ENCODE measurements at places on chromosomes 13 and 19.

DNA sequence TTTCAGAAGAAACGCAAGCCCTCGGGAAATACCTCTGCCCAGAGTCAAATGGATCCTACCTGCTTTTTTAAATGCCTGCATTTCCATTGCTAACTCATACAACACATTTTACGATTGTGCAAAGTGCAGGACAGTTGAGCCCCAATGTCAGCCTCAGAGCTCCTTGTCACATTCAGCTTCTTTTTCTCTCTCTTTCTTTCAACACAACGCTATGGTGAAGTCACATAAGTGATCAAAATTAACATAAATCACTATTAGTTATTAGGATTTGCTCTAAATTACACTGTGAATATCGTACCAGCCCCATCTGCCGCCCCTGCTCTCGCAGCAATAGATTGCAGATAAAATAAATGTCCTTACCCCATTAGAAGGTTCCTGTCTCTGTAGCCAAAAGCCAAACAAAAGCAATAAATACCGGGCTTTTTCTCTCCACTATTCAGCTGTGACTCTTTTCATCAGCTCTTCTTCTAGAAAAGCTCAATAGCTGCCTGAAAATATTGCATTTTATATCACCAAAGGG is 8.8 kb downstream of the POU4F1 start:
- no peak for DNase-seq

- no peak for DNase-seq
These were observed 41.6 kb upstream of the ZNF14 start for GRCh38 chr19:19774354-19775033.

GRCh38 chr13:99064624-99065234 is 86.9 kb upstream of the DOCK9 start:
- no peak for DNase-seq

DNA sequence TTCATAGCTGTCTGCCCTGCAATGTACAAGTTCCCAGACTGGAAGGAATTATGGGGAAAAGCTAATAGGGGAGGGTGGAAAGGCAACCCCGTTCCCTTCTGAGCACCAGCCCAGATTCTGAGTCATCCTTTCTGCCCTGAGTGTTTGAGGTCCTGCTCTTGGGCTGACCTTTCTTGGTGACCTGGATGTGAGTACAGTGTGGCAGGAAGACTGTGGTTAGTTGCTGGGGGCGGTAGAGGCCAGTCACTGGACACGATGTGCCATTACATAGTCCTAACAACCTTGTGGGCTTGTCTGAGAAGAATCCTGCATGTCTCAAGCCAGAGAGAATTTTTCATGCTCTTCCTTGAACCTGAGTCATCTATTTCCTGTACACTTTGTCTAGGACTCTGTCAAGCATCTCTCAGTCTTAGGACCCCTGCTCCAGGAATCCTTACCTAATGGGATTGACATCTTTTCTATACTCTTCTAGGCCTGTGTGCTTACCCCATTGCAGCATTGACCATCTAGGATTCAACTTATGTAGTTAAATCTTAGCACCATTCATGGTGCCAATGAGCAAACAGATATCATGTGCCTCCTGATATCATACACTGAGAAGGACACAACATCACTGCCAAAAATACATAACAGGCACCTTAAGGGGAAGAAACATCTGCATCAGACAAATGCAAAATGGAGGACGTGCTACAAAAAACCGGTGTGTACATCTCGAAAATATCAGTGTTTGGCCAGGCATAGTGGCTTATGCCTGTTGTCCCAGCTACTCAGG is 8.1 kb upstream of the ANGPTL4 start:
- DNase-seq = peak; percentile 99

- peak; percentile 77 for DNase-seq
These were observed 402.4 kb downstream of the EFNB2 start for GRCh38 chr13:106133025-106133424.

DNA sequence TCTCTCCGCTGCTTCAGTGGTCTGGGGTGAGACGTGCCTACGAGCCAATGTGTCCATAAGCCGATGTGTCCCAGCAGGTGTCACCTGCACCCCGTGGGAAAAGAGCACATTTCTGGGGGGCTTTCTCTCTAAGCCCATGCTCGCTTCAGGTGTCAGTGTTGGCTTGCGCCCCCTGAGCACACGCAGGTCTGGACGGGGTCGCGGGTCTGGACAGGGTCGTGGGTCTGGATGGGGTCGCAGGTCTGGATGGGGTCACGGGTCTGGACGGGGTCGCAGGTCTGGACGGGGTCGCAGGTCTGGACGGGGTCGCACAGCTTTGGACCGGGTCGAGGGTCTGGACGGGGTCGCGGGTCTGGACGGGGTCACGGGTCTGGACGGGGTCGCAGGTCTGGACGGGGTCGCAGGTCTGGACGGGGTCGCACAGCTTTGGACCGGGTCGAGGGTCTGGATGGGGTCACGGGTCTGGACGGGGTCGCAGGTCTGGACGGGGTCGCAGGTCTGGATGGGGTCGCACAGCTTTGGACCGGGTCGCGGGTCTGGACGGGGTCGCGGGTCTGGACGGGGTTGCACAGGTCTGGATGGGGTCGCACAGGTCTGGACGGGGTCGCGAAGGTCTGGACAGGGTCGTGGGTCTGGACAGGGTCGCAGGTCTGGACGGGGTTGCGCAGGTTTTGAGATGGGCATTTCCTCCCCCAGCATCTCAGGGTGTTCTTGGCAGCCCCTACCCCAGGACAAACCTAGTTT is 24.5 kb upstream of the TFDP1 start:
- no peak for DNase-seq

- no peak for DNase-seq
These were observed 737 bp downstream of the XRCC1 start for GRCh38 chr19:43574424-43575155.

GRCh38 chr19:34259367-34260095 is 5.2 kb downstream of the GARRE1 start:
- DNase-seq = peak; percentile 49

- no peak for DNase-seq
These were observed 118.2 kb upstream of the SLC10A2 start for GRCh38 chr13:103184413-103184812.

DNA sequence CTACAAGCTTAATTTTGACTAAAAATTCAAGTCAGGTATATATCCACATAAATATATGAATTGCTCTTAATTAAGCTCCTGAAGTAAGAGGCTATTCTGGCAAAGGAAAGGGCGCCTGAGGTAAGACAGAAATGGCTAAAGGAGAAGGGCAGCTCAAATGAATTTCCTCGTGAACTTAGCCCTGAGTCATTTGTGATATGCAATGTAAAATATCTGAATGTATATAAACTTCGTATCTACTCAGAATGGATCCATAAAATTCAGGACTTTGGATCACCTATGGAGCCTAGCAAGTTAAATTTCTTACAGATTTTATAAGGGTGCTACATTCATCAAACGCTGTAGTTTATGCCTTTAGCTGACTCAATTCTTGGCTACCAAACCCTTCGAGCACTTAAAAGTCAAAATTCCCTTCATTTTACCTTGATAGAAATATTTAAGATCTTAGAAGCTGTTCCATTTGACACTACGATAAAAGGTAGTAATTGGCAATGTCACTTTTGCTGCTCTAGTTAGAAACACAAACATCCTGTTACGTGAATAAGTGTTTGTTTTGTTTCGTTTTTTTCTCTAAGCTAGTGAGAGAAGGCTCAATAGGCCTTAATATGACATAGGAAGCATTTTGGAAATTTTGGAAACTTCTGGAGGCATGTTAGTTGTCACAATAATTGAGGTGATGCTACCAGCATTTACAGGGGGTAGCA is 69.2 kb downstream of the DIAPH3 start:
- no peak for DNase-seq

- no peak for DNase-seq
These were observed 323.6 kb downstream of the KLF12 start for GRCh38 chr13:73810647-73811046.

DNA sequence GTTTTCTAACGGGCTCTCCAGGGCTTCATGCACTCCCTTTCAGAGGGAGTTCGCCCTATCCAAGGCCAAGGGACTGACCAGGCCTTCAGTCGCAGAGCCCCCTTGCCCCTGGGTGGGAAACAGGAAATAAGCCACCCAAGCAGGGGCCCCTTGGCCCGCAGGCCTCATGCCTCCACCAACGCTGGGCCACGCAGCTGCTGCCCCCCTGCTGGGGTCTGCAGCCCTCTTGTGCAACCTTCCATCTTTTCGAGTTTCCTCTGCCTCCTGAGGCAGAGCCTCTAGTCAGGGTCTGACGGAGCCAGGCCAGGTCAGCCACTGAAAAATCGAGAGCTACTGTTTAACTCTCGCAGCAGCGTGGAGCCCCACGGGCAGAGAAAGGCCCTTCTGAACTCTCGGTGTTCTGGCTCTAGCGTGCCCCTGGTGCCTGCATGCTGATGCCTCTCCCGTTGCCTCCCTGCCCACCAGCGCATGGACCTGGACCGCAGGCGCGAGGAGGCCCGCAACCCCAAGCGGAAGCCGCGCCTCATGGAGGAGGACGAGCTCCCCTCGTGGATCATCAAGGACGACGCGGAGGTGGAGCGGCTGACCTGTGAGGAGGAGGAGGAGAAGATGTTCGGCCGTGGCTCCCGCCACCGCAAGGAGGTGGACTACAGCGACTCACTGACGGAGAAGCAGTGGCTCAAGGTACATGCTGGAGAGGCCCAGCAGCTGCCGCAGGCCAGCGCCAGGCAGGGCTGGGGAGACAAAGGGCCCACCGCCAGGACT is 54.6 kb upstream of the LDLR start:
- DNase-seq = no peak

DNA sequence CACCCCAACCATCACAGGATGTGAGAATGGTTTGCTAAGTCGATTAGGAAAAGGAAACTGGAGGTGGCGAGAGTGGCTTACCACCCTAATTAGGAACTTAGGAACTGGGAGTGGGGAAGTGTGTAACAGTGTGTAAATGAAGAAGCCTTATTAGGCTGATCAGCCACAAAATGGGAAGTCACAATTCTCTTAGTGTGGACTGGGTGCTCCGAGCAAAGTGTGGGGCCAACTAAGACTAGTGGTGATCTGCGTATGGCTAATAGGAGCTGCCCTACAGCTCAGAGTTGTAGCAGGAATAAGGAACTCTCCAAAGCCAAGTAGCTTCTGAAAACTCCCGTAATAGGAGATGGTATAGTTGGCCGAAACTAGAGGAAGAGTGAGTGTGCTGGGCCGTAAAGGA is 7.6 kb downstream of the SIGLEC11 start:
- no peak for DNase-seq

DNA sequence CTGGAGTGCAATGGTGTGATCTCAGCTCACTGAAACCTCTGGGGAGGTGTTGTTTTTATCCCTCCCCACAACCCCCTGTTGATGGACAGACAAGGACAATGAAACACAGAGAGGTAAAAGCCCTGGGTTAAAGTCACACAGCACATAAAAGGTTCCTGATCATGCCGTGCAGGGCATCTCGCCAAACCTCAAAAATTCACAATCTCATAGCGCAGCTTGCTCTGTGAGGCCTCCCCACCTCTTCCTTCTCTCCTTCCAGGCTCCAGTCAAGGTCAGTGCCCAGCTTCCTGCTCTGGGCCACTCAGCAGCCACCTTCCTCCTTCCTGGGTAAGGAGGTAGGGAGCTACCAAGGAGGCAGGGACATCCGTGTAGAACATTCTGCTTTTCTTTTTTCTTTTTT is 2.3 kb downstream of the FUT2 start:
- peak; percentile 82 for DNase-seq

DNA sequence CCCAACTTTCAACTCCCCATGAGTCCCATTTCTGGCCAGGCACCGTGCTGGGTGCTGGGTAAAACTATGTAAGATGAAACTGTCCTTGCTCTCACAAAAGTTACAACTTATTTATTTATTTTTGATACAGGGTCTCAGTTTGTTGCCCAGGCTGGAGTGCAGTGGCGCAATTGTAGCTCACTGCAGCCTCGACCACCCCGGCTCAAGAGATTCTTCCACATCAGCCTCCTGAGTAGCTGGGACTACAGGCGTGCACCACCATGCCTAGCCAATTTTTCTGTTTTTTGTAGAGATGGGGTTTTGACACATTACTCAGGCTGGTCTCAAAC is 12.9 kb upstream of the CADM4 start:
- DNase-seq = no peak

DNA sequence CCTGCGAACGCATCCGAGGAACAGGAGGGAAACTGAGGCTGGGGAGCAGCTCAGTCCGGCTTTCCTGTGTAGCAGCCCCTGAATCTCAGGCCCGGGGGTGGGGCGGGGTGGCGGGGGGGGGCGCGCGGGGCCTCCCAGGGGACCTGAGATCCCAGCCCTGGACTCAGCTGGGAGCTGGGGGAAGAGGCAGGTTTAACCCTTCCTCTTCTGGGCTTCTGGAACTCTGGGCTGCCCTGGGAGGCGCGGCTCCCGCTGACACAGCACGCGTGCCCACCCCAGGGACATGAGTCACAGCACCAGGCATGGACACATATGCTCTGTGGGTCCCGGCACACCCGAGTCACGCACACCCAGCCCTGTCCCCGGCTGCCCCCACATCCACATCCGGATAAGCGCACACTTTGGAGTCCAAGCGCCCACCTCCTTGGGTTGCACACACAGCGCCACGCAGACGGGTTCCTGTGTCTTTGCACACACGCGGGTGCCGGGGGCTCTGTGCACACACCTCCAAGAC is 3.5 kb upstream of the CIRBP start:
- peak; percentile 98 for DNase-seq

GRCh38 chr13:97386801-97387484 is 47.0 kb upstream of the RAP2A start:
- DNase-seq = no peak

DNA sequence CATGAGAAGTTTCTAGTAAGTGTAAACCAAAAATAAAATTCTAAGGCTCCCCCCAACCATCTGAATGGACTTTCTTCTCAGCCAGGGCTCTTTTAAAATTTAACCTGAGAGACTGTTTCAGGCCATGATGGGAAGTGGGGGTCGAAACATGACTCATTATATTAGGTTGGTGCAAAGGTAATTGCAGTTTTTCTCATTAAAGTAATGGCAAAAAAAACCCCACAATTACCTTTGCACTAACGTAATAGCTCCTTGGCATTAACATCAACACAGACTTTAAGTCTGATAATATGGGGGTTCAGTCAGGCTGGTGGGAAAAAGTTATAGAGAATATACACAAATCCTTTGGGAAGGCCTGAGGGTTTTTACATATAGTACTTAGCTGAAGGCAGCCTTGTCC is 9.4 kb upstream of the SPART start:
- no peak for DNase-seq

GRCh38 chr19:3042621-3043267 is 13.7 kb upstream of the TLE2 start:
- peak; percentile 27 for DNase-seq

DNA sequence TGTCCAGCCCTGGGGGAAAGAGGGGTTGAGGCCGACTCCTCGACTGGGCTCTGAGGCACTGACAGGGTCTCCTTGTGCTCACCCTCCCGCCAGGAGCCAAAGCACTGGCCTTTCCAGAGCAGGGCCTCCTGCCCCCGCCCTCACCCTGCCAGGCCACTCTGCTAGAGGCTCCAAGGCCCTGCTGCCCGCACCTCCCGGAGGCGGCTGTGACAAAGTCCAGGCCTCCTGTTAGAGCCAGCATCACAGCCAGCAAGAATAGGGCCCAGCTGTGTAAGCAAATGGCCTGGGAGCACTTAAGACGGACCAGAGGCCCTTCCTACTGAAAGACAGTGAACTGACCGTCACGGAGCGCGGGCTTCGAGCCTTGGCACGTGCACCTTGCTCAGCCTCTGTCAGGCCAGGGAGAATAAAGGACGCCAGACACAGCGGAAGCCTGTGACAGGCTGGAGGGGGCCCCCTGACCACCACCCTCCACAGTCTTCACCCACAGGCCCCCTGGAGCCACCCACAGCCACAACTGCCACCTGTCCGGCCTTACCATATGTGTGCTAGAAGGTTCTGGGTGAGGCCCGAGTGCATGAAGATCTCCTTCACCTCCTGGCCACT is 50.9 kb downstream of the EPS15L1 start:
- DNase-seq = peak; percentile 12
